Choroid plexus epithelial cell (primary cell): ENCODE measurements at places on chromosomes 2 and 18.

- DNase-seq = peak; percentile 61
Measured at GRCh38 chr18:22613788-22614187, 196.1 kb upstream of the CTAGE1 start.

- no peak for DNase-seq
Measured at GRCh38 chr2:128449226-128450061, 130.8 kb upstream of the HS6ST1 start.

DNA sequence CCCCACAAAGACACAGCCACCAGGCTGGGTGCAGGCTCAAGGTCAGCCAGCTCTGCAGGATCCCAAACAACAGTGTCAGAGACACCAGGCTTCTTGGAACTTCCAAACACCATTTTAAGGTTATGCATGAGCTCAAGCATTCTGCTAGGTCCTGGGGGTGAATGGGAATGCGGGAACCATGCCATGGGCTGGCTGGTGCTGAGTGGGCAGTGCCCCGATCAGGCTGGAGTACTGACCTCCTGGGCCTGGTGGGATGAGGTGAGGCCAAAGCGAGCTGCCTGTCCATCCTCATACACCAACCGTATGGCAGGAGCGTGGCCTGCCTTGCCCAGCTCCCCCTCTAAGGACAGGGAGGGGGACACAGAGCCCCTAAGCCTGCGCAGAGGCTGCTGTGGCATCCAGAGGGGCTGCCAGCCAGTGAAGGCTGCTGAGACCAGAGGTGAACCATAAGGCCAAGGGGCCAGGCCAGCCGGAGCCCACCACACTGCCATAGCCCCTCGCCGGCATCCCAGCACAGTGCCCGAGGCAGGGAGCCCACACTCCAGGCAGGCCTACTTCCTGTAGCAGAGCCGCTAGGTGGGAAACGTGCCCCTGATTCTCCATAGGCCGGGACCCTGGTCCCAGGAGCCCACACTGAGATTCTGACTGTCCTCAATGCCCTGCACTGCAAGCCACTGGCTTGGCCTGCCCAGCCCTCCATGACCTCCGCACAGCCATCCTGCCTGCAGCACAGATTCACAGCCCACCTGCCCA, 135.0 kb downstream of the HDAC4 start:
- DNase-seq = no peak

GRCh38 chr2:106039634-106040315, 154.3 kb downstream of the UXS1 start:
- DNase-seq = no peak

- peak; percentile 54 for DNase-seq
Measured at GRCh38 chr2:39805936-39806608, 27.0 kb upstream of the THUMPD2 start.

- peak; percentile 1 for DNase-seq
Measured at GRCh38 chr2:56811401-56811800, 627.6 kb downstream of the CCDC85A start.

DNA sequence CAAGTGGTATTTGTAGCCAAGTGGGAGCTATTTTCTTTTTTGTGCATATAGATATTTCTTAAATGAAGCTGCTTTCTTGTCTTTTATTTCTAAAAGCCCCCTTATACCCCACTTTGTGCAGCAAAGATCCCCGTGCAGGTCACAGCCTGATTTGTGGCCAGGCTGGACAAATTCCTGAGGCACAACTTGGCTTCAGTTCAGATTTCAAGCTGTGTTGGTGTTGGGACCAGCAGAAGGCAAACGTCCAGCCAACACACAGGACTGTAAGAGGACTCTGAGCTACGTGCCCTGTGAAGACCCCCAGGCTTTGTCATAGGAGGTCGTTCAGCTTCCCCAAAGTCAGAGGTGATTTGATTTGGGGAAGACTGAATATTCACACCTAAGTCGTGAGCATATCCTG, 21.9 kb downstream of the FOSL2 start:
- peak; percentile 44 for DNase-seq

- no peak for DNase-seq
Measured at GRCh38 chr2:190443055-190443454, 34.9 kb downstream of the MFSD6 start.

DNA sequence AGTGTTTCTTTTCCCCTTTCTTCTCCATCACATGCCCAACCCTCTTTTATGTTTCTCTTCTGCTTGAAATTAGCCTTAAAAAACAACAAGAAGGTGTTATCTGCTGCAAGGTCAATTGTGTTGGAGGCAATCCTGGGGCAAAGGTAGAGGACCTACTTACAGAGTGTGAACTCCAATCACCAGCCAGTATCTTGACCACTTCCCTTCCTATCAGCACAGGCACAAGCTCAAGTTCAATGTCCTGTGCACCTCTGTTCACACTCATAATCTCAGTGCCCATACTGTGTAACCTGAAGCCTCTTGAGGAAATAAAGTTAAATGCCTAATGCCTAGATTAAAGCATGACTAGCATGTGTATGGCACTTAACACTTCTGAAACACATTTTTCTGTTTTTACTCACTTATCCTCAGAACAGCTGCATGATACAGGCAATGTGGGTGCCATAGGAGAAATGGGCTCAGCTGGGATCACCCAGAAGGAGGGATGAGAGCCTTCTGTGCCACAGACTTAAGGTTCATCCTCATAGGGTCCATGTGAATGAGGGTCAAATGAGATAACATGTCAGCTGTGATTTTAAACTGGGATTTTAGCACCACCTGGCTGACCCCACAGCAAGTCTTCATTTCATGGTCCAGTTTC, 701.5 kb downstream of the BCL11A start:
- no peak for DNase-seq

GRCh38 chr2:97728091-97728731, 14.8 kb downstream of the ZAP70 start:
- no peak for DNase-seq

- DNase-seq = no peak
Measured at GRCh38 chr2:169653636-169654035, 40.6 kb downstream of the CFAP210 start.

GRCh38 chr18:21361307-21361880, 119.4 kb downstream of the GREB1L start:
- DNase-seq = no peak

DNA sequence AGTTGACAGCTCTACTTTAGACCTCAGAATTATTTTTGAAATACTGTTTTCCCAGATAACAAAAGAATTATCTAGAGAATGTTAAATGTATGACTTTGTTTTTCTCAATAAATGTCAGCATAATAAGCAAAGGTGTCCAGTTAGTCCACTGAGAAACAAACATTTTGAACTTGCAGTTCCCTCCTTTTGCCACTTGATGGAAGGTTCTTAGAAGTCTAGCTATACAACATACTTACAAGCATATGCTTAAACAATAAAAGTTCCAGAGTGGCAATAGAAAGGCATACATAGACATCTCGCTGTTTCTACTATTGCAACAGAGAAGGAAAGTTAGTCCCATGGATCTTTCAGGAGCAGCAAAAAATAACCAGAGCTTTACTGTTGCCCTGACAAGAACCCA, 11.8 kb downstream of the NDUFA10 start:
- peak; percentile 65 for DNase-seq

GRCh38 chr2:168514692-168515091, 58.6 kb downstream of the CERS6 start:
- DNase-seq = no peak

- no peak for DNase-seq
Measured at GRCh38 chr2:61950571-61951315, 45.3 kb downstream of the COMMD1 start.

DNA sequence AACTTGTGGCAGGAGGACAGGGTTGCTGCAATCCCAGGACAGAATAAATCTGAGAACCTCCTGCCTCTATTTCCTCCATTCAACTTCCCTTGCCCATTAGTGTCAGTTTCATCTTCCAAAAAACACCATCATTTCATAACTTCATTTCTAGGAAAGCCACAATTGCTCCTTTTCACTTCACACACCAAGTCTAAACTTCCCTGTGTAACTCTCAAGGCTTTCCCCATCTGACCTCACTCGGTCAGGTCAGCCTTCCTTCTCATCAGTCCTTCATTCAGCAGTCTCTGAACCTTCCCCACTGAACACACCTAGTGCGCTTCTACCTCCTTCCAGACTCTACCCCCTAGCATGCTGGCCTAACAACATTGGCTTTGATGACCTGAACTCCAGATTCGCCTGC, 35.8 kb downstream of the TCF7L1 start:
- DNase-seq = no peak

DNA sequence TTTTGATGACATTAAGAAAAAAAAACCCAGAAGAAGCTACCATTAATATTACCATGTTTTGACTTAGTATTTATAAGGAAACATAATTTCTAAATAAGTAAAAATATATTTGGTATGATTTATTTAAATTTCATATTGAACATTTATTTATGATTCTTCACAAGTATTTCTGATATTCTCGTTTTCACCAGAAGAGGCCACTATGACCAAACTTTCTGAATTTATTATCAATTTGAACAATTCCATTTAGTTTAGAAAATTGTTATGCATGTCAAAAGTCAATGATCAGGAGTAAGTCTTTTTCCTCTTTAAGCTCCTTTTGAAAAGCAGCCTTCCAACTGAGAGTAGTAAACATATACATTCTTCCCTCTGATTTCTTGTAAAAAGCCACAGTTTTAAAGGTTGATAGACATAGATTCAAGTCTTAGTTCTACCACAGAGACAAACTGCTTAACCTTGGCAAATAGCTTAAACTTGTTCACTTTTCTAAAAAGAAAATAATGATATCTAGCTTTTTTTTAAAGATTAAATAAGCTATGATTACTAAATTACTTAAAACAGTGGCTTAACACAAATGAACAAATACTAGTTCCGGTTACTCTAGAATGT, 329.9 kb downstream of the TRIB2 start:
- peak; percentile 51 for DNase-seq

DNA sequence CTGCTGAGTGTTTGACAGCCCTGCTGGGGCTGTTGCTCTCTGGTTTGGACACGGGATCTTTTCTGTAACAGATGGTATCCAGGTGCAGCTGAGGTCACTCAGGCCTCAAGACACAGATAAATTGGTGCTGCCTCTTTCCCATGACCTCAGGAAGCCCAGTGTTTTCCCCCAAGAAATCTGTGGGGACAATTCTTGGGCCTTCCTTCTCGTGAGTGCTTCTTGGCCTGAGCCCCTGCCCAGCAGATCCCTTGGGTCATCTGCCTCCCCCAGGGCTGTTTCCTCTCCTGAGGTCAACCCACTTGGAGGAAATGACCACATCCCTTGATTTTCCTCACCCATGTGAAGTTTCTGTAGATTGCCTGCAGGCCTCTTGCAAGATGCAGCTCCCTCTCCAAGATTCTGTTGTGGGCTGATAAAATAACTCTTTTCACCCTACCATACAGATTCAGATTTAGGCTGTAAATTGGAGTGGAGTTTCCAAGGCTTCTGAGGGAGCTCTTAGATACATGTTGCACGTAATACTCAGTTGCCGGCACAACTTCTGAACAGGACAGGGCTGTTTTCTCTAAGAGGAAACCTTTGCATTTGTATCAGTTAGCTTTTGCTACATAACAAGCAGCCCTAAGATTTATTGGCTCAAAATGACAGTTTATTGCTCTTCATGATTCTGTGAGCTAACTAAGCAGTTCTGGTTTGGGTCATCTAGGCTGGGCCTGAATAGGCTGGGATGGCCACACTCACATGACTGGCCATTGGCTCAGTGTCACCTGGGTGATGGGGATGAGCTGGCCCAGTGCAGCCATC, 13.1 kb downstream of the ZAP70 start:
- no peak for DNase-seq

DNA sequence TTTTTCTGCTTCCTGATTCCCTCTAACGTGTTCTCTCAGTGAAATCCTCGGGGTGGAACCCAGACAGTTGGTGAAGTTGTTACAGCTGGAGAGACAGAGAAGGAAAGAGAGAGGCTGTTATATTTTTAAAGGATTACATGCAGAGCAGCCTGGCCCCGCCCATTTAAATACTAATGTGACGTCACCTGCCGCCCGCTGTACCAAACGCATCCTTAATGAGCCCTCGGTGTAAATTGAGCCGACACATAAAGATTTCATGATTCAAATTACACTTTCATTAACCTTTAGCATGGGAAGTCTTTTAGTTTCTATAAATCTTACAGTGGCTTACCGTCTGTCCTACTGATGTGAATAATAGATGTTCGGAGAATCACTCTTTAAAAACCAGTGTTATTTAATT, 164.0 kb upstream of the SIX3 start:
- DNase-seq = no peak

GRCh38 chr2:111239107-111239506, 118.4 kb downstream of the BCL2L11 start:
- no peak for DNase-seq

GRCh38 chr2:168137510-168138180, 109.8 kb downstream of the STK39 start:
- DNase-seq = peak; percentile 32

- peak; percentile 38 for DNase-seq
Measured at GRCh38 chr2:100230754-100231153, 88.4 kb upstream of the AFF3 start.

DNA sequence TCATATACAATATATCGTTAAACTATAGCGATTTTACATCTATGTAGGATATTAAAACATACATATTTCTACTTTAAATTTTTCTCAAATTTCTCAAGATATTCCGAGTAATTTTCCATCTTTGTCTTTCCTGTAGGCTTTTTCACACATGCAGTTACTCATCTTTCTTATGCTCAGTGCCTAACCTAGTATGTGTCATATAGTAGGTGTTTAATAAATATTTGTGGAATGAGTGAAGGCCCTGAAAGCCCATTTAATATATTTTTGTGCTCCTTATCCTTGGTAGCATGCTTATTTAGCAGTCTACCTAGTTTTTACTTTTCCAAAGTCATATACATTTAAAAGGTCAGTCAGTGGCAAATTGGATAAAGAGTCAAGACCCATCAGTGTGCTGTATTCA, 67.3 kb downstream of the ITGB6 start:
- no peak for DNase-seq

GRCh38 chr18:70442933-70443332, 154.1 kb downstream of the SOCS6 start:
- DNase-seq = peak; percentile 12

GRCh38 chr2:41483226-41483625, 564.6 kb upstream of the PKDCC start:
- no peak for DNase-seq

DNA sequence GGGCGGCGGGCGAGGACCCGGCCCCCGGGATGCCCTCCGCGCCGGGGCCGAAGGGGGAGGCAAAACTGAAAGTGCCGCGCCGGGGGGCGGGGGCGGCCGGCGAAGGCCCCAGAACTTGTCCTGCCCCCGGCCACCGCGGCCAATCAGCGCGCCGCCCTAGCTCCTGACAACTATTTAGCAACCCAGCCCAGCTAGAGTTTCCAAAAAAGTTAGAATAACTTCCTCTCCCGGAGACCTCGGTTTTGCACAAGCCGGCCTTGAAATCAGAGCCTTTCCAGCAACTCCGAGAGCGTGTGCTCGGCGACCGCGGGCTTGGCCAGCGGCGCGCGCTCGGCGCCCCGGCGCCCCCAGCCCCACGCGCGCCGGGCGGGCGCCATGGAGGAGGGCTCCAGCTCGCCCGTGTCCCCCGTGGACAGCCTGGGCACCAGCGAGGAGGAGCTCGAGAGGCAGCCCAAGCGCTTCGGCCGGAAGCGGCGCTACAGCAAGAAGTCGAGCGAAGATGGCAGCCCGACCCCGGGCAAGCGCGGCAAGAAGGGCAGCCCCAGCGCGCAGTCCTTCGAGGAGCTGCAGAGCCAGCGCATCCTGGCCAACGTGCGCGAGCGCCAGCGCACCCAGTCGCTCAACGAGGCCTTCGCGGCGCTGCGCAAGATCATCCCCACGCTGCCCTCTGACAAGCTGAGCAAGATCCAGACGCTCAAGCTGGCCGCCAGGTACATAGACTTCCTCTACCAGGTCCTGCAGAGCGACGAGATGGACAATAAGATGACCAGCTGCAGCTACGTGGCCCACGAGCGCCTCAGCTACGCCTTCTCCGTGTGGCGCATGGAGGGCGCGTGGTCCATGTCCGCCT, at the start of gene TWIST2:
TSS of gene TWIST2 (plus strand) at position 245 of the 850 bp plus-strand sequence. CDS start at position 376, 131 bp downstream.
- peak; percentile 93 for DNase-seq

- no peak for DNase-seq
Measured at GRCh38 chr2:120995656-120996190, 260.1 kb downstream of the GLI2 start.
